Activated CD4-positive, alpha-beta T cell treated with anti-CD3 and anti-CD28 coated beads for 24 hours (primary cell): ENCODE measurements at places on chromosomes 2 and 18.

GRCh38 chr2:64300066-64300465 lies 153.9 kb upstream of the LGALSL start:
- no peak for DNase-seq

DNA sequence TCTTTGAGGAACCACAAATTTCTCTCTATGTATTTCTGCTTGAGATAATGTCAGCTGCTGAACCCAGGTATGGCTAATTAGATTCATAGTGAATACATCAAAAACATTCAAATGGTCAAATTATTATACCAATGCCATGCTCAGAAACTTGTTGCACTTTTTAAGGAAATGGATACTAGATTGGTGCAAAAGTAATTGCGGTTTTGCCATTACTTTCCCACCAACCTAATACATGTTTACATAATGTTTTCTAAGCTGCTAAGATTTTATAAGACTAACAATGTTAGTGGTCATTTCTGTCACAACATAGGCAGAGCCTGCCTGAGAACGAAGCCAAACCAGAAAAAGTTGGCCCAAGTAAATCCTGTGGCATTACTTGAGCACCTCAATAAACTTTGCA lies 568.2 kb upstream of the LRATD1 start:
- no peak for DNase-seq

GRCh38 chr2:181859123-181859522 lies 32.4 kb upstream of the ITPRID2 start:
- no peak for DNase-seq

- DNase-seq = no peak
These were observed 229.0 kb upstream of the HS6ST1 start for GRCh38 chr2:128547667-128548066.
